ENCODE measurements at places on chromosomes 12 and 14.

GRCh38 chr14:34650786-34651584, 21.0 kb upstream of the SNX6 start:
- DNase-seq: peak; percentile 98

GRCh38 chr12:130280742-130281141, 56.9 kb upstream of the PIWIL1 start:
- no peak for DNase-seq

DNA sequence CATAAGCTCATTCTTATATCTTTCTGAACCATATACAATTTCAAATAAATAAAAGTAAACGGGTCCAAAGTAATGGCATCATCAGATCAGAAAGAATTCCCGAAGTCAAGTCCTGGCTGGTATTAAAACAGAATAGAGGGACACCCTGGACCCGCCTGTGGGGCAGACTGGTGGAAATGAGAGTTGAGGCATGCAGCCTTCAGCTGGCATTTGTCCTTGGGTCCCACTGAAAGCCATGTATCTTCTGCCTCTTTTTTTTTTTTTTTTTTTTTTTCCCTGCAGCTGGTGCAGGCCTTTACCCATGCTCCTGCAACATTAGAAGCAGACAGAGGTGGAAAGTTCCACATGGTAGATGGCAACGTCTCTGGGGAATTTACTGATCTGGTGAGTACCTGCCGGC, 9.9 kb downstream of the AHSA1 start:
- DNase-seq: no peak

- peak; percentile 2 for DNase-seq
Measured at GRCh38 chr14:44657696-44658388, 150.8 kb upstream of the FSCB start.

- DNase-seq: no peak
Measured at GRCh38 chr12:123369229-123369628, 4.6 kb upstream of the SBNO1 start.

- no peak for DNase-seq
Measured at GRCh38 chr12:113236539-113237399, 15.5 kb downstream of the TPCN1 start.

DNA sequence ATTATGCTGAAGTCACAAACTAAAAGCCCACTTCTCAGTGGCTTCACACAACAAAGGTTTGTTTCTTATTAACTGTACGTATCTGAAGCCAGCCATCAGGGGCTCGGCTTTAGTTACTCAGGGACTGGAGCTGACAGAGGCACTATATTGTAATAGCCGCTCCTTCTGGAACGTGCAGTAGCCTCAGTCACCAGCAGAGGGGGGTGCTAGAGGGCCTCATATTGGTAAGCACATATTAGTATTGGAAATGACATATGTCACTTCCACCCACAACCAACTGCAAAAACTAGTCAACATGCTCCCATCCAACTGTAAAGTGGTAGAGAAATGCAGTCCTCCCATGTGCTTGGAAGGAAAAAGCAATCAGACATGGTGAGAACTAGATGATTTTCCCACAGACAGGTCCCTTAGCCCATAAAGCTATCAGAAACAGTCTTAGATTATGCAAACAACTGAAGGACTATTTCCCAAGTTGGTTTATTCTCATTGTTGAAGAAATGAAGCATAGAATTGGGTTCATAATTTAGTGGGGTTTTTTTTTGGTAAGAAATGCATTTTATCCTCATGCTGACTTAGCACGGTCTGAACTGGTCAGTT, 183.6 kb upstream of the G2E3 start:
- DNase-seq: peak; percentile 33

GRCh38 chr12:124431971-124432370, 135.4 kb downstream of the NCOR2 start:
- DNase-seq: no peak

DNA sequence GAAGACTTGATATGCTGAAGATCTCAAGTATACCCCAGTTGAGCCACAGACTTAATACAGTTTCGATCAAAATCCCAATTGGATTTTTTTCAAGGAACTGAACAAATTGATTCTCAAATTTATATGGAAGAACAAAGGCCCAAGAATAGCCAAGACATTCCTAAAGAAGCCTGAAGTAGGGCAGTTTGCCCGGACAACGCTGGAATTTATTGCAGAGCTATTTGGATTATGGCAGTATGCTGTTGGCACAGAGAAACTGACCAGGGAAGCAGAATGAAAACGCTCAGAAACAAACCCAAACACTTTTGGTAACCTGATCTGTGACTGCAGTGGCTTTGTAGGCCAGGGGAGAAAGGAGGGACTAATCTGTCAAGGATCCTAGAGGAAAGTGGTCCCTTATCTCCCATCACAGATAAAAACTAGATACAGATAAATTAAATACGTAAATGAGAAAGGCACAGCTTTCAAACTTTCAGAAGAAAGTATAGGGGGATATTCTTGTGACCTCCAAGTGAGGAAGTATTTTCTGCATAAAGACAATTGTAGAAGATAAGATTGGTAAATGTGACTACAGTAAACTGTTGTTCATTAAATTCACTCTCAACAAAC, 35.9 kb upstream of the GSC start:
- no peak for DNase-seq

DNA sequence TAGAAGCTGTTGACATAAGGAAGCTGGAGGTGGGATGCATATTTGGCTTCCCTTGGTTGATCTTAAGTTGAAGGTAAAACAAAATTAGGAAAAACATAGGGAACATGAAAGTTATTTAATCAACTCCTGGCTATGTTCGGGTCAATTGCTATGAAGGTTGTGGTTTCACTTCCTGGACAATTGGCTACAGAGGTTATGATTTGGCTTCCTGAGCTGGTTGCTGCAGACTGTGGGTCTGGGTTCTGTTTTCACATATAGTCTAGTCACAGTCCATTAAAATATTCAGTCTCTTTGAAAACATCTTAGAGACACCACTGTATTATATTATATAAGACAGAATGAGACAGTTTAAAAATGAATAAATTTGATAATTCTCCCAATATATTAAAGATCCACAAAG, 895.2 kb upstream of the USP15 start:
- DNase-seq: no peak

GRCh38 chr12:104303538-104304151, at the start of gene EID3:
Gene EID3 (plus strand): TSS chr12:104303739. CDS start chr12:104303935, 196 bp downstream.
- DNase-seq: no peak

DNA sequence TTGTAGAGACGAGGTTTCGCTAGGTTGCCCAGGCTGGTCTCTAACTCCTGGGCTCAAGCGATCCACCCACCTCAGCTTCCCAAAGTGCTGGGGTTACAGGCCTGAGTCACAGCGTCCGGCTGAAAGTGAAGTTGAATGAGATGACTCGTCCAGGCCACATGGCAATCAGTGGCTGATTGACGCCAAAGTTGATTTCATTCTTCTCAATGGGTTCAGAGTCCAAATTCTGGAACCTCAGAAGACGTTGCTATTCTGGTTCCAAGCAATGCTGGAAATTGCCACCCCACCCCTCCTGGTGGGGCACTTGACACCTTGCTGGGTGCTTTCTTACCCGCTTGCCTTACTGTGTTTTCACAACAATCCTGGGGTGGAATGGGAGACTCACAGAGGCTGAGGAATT, 14.9 kb downstream of the ABCB9 start:
- DNase-seq: no peak

DNA sequence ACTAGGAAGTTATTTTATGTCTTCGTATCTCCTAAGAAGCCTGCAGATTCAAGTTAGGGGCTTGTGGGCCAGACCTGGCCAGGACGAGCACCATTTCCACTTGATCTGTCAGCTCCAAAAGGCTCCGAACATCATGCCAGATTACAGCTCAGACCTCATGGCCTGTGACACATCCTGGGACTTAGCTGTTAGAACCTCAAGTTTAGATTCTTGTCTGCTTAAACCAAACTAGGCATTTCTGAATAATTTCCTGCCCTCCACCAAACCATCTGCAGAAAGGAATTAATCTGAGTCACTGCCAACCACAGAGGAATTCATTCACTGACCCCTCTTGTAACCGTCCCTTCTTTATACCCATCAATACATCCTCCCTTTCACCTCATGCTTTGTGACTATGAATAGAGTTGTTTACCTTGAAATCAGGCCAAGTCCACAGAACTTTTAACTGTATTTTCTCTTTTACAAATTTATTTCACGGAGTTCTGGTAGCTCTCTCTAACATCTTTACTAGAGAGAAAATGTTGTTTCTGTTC, 120.3 kb downstream of the FBXL14 start:
- DNase-seq: peak; percentile 100

- no peak for DNase-seq
Measured at GRCh38 chr14:50978529-50978871, 34.2 kb upstream of the PYGL start.

DNA sequence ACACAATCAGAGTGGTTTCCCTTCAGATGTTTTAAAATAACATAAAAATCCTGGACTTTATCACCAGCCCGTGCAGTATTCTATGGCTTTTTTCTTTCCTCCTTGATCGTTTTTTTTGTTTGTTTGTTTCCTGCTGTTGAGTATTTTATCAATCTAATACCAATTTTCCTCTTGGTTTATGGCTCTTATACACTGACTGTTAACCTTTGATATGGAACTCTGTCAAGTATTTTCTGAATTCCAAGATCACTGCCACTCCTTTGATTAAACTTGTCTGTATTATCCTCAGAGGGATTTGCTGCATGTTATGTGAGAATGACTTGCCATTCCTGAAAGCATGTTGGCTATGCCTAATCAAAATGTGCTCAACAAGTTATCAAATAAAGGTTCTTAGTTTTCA, 88.4 kb downstream of the PELI2 start:
- DNase-seq: no peak

DNA sequence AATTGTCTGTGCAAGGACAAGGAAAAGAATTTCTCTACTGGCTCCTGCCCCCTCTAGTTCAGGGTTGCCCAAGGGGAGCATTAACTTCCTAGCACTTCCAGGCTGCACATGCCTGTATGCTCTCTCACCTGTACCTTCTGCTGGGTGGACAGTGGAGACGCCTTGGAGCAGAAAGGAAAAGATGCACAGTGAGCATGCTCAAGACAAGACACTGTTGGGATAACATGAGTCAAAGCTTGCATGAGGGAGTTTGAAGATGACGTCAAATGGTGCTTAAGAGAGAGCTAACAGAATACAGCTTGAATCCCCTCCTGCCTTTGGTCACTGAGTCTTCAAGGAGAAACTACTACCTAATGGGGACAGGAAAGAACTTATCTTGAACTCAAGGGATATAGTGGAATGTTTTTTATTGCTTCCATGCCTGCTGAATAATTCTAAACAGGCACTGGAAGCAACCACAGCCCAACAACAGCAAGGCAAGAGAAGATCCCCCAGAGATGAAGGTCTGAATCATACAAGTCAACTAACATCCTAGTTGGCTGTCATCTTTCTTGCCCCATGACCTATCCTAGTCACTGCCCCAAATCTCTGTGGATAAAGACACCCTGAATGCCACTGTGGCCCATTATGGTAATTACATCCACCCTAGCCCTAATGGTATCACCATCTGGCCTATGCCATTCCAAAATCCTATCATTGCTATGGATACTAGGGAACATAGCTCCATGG, 23.5 kb downstream of the RPS6KA5 start:
- DNase-seq: no peak
